ENCODE measurements at places on chromosomes 3 and 15.

DNA sequence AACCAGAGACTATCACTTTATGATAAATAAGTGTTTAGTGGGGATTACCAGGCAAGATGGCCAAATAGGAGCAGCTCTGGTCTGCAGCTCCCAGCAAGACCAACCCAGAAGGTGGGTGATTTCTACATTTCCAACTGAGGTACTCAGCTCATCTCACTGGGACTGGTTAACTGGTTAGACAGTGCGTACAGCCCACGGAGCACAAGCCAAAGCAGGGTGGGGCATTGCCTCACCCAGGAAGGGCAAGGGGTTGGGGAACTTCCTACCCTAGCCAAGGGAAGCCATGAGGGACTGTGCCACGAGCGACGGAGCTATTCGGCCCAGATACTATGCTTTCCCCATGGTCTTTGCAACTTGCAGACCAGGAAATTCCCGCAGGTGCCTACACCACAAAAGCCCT, 171.0 kb downstream of the CTNNB1 start:
- no peak for DNase-seq

DNA sequence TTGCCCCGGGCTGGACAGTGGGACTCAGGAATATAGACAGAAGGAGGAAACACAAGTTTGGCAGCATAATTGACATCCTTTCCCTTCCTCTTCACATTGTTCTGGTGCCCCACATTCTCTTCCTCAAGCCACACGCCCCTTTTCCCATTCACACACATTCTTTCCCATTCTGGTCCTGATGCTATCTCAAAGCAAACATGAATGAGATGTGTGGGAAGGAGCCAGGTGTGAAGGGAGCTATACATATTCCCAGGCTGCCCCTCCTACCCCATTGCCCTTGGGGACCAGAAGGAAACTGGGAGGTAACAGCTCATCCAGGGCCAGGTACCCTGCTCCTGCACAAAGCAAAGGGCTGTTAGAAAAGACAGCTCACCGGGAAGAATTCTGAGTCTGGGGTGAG, 23.4 kb upstream of the CLK3 start:
- no peak for DNase-seq

DNA sequence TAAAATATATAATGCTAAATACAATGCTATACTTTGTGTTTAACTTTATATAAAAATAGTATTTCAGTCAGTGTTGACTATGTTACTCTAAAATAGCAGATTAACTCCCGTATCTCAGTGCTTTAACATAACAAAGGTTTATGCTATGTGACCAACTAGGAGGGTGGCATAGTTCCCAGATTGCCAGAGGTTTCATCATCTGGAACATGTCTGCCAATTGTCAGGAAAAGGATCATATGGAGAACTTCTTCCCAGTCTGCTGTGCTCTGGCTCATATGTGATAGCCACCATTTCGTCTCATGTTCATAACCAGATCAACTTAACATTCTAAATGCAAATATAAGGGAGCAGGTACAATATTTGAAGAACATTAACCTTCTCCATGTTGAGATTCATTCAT, 720.2 kb downstream of the MCTP2 start:
- no peak for DNase-seq

DNA sequence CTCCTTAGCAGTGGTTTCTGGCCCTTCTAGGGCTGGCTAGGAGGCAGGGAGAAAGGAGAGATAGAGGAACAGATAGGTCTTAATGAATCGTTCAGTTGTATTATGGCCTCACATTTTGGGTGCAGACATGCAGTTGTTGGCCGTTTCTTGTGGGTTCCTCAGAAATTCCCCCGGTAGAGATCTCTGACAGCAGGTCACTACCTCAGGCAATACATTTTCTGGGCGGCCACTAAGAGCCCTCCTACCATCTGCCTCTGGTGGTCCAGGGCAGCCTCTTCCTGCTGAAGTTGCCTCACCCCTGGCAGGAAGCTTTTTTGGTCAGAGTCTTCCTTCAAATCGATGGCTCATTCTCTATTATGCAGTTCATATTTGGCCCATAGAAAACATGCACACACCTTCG, 266.1 kb downstream of the SV2B start:
- DNase-seq: no peak

- DNase-seq: no peak
These were observed 97.7 kb upstream of the P2RY1 start for GRCh38 chr3:152737021-152737908.

- DNase-seq: no peak
These were observed 131.9 kb downstream of the ANO10 start for GRCh38 chr3:43489930-43490329.

- peak; percentile 23 for DNase-seq
These were observed 768 bp downstream of the UBXN7 start for GRCh38 chr3:196431181-196432136.
